ENCODE measurements at places on chromosomes 7 and 10.

GRCh38 chr7:42471573-42472174 is 234.7 kb upstream of the GLI3 start:
- no peak for DNase-seq

DNA sequence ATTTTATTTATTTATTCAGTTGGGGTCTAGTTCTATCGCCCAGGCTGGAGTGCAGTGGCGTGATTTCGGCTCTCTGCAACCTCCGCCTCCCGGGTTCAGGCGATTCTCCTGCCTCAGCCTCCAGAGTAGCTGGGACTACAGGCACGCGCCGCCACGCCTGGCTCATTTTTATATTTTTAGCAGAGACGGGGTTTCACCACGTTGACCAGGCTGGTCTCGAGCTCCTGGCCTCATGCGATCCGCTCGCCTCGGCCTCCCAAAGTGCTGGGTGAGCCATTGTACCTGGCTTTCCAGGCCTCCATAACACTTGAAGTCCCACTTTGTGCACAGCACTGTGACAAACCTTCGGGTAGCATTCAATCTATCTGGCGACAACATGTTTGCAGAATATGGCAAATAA is 1.0 kb upstream of the DCLRE1C start:
- DNase-seq, result no peak

- no peak for DNase-seq
Measured at GRCh38 chr10:98382691-98383101, 32.3 kb downstream of the PYROXD2 start.

DNA sequence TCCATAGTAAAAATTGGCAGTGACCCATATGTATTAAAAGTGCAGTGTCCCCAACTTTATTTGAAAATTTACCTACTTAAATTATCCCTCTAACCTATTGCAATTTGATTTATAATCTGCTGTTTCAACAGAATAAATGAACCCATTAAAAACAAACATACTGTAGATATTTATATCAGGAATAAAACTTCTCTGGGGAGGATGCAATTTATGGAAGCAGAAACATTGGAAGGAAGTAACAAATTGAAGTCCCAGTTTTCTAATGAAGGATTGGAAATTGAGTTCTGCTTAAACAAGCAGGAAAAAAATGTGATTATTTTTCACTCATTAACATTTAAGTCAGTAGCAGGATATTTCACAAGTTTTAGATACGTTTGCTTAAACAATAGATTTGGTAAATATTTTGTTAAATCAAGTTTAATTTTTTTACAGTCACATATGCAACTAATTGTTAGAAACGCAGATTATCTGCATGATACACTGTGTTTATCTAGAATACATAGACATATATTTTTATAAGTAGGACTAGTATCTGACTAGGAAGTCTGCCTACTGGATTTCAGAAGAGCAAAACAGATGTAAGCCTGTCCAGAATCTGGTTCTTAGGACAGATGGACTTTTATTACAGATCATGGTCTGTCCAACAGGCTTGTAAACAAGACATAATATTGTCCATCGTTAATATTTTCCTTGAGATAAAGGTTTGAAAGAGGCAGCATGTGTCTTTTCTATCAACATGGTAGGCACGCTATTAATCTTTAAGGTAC is 5.3 kb downstream of the AGMO start:
- DNase-seq, result no peak

GRCh38 chr10:29816801-29817558 is 182.2 kb upstream of the SVIL start:
- no peak for DNase-seq

- DNase-seq, result no peak
Measured at GRCh38 chr7:125423458-125424155, 494.0 kb upstream of the POT1 start.
